ENCODE measurements at places on chromosomes 5 and 9. TPM values are rescaled to one million over a fixed set of nuclear protein-coding genes. Genes with fewer than 3 reads are reported as not detected.

PTGDS gene
- 709 TPM for polyA plus RNA-seq

TAF1L gene
- not detected for polyA plus RNA-seq

DNA sequence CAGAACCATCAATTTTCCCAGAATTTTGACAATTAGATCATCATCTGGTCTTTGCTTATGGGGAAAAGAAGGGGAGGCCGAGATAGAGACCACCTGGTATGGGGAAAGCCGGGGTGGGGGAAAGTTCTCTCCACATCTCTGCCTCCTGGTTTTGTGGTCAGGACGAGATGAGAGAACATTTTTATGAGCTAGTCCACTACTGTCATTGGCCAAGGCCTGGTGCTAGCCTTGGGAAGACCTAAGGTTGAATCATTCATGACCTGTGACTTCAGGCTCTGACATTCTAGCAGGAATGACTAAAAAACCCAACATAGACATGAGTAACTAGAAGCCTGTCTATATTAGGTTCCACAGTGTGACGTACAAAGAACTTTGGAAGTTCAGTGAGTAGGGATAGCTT lies 135.2 kb downstream of the PTTG1 start:
- no peak for DNase-seq

GRCh38 chr9:91611582-91611981 lies 187.9 kb upstream of the NFIL3 start:
- DNase-seq, result no peak

PFN3 gene
- polyA plus RNA-seq, result not detected

DNA sequence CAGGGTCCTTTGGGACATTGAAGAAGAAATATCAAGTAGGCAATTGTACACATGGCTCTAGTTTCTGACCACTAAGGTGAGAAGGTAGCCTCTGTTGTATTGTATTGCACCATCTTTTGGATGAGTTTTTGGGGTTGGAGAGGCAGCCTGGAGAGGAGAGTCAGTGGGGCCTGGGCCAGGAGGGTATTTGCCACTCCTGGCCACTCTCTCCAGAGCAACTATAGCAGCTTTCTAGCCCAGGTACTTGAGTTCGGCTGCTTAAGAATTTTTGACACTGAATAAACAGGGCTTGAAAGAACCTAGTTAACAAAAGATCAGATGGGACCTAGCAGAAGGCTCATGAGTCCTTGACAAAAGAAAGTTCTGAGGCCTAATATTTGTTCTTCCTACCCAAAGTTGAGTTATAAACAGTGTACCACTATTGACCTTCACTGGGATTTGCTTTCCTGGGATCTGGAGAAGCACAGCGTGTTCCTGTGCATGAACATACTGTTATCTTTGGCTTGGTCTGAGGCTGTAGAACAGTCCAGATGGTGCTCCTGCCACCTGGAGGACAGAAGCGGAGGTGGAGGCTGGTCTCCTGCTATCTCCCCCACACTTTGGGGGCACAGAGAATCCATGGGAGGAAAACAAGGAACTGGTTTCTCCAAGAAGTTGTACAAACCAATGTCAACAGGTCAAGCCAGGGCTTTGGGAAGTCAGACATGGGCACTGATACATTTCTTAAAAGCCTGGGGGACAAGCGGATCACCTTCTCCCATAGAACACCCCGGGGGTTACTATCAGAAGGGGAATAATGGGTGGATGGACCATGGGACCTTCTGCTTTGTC lies 110.4 kb upstream of the LIFR start:
- DNase-seq, result no peak

RELL2 gene
- polyA plus RNA-seq, result 8.2 TPM

- peak; percentile 93 for DNase-seq
These were observed 15.8 kb downstream of the CWC27 start for GRCh38 chr5:64784451-64785025.

- DNase-seq, result peak; percentile 95
These were observed 283.4 kb downstream of the NFIB start for GRCh38 chr9:14030375-14031059.

- DNase-seq, result no peak
These were observed 27.1 kb downstream of the UBE2QL1 start for GRCh38 chr5:6475626-6476312.

- DNase-seq, result peak; percentile 33
These were observed 129.0 kb downstream of the DAB2IP start for GRCh38 chr9:121780177-121781040.

DNA sequence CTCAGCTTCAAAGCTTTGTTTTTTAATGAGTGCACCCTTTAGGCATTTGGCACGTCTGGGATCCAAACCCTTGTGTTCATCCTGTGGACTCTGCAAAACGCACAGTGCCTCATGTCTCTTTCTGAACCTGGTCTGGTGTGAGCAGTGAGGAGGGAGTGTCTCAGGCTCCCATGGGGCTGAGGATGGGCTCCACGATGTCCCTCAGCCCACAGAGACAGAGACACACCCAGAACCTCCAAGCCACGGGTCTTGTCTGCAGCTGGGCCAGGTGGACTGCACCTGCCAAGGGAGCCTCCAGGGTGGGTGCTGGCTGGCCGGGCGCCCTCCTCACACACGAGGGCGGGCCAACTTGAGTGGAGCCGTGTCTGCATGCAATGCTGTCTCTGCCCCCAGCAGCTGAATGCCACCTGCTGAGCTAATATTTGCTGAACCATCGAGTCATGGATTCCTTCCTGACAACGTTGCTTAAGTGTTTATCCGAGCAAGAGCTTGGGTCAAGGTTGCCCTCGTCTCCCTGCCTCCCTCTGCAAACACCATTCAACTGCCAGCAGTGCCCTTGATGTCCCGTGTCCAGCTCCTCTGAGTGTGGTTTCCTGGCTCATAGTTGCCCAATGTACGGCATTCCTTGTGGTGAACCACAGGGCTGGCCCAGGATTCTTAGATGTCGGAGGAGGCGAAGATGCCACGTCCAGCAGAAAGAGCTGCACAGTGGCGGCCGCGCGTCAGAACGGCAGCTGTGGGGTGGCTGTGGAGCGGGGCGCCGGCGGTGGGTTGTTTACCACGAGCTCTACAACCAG lies 31.4 kb upstream of the LPCAT1 start:
- DNase-seq, result no peak

All from kidney (tissue), 22 donors.